ENCODE measurements at places on chromosomes 7 and 10.

GRCh38 chr10:97911217-97911616 lies 61.6 kb downstream of the GOLGA7B start:
- no peak for DNase-seq

GRCh38 chr7:148963583-148964482 lies 64.5 kb downstream of the PDIA4 start:
- no peak for DNase-seq

GRCh38 chr10:108556186-108556585 lies 1367.1 kb downstream of the XPNPEP1 start:
- DNase-seq: no peak

DNA sequence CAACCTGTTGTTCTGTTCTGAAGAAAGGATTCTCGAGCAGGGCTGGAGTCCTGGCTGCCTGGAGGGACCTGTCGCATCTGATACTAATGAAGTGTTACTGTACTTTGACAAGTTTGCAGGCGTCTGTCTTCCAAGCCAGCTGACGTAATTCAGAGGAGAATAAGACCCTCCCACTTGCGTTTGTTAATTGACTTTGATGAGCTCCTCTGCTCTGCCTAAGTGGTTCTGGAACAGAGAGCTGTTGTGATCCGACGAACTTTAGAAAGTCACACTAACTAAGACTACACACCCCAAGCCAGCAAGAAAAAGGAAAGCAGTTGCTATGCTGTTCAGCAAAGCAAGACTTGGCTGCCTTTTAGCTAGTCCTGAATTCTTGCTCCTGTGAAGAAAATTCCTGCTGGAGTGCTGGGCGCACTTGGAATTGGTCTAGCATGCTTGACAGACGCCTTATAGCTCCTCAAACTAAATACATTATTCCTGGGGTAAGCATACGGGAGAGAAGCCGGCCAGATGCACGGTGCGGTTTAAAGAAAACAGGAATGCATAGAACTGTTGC lies 200.3 kb downstream of the CACNB2 start:
- no peak for DNase-seq

- DNase-seq: no peak
Observed at GRCh38 chr7:98998821-98999725, 120.7 kb downstream of the TRRAP start.

DNA sequence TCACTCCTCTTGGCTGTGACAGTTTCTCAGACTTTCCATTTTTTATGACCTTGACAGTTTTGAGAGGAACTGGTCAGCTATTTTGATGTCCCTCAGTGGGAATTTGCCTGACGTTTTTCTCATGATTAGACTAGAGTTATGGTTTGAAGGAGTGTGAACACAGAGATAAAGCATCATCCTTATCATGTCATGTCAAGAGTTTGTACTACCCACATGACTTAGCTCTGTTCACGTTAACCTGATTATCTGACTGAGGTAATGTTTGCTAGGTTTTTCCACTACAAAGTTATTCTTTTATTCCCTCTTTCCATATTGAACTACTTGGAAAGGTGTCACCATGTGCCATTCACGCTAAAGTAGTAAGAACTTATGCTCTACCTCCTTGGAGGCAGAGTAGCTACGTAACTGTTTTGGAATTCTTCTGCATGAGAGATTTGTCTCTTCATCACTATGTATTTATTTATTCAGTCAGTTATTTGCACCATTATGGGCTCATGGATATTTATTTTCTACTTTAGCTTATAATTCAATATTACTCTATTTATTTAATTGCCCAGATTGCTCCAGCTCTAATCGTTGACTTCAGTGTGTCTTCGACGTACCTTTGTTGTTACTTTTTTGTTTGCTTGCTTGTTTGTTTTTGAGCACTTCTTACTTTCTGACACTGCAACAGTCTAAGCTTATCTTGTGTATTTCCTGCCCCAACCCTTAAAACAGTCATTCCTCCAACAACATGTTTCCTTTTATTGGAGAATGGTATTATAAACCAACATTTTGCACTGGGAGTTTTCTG lies 50.4 kb downstream of the CPED1 start:
- DNase-seq: no peak

DNA sequence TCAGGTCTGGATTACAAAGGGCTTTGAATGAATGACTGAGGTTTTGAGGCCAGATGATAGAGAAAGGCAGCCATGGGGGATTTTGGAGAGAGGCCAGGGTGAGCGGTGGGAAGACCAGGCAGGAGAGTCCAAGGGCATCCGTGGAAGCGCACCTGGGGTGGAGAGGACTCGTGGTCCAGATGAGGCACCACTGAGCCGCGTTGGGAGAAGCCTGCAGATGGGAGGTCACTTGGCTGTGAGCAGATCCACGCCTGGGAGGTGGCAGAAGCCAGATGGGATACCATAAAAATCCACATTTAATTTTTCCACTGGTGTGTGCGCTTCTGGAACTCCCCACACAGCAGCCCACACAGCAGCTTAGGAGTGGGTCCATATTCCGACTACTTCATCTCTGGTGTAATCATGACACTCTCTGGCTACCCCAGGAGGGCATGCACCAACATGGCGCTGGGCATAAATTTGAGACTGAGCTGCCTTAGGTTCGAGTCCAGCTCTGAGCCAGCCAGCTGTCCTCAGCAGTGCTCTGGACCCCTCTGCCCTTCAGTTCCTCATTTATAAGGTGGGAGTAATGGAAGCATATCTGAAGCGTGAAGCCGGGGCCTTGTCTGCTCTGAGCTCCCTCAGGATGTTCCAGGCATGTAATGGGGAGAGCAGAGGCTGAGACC lies 90.2 kb upstream of the FAM20C start:
- DNase-seq: no peak

- DNase-seq: peak; percentile 6
Observed at GRCh38 chr7:123871998-123872867, 27.3 kb downstream of the HYAL4 start.

- no peak for DNase-seq
Observed at GRCh38 chr10:80894797-80895467, 357.2 kb downstream of the SH2D4B start.

DNA sequence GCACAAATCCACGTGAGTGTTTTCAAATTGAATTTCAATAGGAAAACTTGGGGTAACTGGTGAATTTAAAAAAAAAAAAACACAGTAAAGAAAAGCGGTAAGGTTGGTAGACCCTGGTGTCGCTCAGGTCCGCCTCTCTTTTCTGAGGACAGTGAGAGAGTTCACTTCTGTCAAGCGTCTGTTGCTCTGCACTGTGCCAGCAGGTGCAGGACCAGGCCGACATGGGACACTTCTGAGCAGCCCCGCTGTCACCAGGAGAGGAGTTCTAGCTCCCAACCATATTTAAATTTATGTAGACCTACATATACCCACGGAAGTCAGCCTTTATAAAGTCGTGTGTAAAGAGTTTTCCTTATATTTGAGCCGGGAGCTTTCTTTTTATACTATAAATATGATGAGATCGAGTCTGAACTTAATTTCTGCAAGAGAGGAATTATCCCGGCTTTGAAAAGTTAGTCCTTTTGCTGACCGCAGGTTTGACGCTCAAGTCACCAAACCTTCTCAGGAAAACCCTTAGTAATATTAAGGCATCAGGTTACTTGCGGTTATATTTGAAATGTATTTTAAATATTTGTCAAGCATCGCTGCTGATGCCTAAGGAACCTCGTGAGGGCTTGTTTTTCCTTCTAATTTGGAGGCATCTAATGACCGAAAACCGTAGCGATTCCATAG lies 531 bp downstream of the IKZF1 start:
- no peak for DNase-seq

GRCh38 chr10:27252267-27253000 lies 11.8 kb upstream of the ACBD5 start:
- DNase-seq: peak; percentile 81

- DNase-seq: no peak
Observed at GRCh38 chr10:115209133-115209532, 116.0 kb downstream of the ATRNL1 start.

- no peak for DNase-seq
Observed at GRCh38 chr7:43791665-43792064, 33.2 kb downstream of the BLVRA start.

DNA sequence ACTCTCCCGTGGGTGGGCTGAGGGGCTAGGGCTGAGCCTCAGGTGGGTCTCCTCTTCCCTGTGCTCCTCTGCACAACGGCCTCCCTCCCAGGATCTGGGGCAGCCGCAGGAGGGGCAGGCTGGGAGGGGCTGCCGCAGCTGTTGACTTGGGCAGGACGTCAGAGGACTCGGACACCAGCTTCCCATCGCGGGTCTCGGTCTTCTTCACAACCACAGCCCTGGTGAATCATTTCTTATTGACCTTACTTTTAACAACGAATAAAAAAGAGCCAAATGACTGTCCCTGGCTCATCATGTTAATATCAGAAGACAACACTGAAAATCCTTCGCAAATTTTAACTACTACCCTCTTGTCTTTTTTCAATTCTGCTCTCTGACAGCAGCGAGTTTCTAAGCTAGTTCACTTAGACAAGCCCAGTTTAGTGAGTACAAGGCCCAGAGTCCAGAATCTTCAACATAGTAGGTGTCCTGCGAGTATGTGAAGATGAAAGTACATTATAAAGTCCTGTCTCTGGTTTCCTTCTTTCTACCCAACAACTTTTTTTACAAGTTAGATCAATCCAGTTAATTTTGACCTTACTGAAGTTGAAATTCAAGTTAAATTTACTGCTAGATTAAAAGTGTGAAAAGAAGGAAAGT lies 32.4 kb downstream of the CTNNA3 start:
- DNase-seq: no peak

DNA sequence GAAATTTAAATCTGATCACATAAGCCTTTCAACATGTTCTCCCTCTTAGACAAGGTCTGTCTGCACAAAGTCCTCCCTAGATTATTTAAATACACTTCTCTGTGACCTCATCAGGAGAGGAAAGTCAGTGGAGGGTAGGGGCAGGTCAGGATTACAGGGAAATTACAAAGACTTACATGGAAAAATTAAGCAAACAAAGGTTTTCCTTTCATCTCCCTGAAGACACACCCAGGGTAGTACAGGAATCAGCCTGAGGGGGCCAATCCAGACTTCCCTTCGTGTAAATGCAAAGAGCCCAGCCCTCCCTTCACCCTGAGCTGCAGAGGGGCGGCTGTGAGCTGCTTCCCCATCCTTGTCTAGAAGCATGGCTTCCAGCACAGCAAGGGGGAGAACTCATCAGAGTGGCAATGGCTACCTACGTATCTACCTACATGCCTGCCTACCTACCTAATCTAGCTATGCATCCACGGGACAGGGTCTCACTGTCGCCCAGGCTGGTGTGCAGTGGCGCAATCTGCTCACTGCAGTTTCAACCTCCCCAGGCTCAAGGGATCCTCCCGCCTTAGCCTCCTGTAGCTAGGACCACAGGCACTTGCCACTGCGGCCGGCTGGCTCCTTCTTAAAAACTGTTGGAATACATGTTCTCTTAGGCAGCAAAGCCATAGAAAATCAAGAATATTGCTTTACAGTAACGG lies 33.2 kb downstream of the PITRM1 start:
- DNase-seq: no peak

DNA sequence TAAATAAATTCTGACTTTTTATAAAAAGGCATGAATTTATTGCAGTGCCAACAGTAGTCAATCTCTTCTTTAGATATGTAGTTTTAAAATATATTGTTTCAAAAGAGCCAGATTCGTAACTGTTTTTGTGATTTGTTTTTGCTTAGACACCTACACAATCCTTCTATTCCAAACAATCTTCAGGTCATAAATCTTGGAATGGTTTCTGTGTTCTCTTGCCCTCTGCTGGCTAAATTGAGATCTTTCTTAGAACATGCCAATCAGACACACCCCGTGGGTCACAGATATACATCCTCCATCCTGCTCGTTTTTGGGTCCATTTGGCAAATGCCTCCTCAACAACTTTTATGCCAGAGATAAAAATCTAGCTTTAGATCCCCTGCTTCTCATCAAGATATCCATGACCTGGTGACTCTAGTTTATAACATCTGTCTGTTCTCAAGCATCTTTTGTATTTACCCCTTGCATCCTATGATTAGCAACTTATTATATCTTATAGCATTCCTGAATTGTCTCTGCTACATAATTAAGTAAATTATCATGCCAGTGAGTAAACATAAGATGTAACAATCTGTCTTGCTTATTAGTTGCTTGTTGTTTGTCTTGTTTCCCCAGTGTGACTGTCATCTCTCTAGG lies 35.3 kb upstream of the IFRD1 start:
- no peak for DNase-seq

DNA sequence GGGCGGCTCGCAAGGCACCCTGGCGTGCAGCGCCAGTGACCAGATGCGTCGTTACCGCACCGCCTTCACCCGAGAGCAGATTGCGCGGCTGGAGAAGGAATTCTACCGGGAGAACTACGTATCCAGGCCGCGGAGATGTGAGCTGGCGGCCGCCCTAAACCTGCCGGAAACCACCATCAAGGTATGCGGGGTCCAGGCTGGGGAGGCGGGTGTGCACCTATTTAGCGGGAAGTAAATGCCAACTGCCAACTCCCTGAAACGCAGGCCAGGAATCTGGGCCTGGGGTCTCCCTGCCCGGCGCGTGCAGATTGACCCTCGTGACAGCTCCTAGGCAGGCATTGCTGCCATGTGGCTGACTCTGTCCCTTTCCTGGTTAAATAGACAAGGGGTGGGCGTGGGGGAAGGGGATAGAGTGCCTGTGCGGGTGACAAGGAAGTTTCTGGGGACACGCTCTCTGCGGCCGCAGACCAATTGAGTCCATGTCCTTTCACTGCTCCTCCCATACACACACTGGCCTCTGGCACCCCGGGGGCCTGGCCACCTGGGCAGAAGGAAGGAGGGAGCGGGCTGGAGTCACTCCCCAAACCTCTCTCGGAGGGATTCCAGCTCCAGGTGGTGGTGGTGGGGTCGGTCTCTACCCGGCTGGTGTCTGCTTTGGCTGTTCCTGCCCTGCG lies 2.7 kb downstream of the EVX1 start:
- no peak for DNase-seq

- DNase-seq: no peak
Observed at GRCh38 chr10:3104251-3104918, 37.0 kb downstream of the PFKP start.

DNA sequence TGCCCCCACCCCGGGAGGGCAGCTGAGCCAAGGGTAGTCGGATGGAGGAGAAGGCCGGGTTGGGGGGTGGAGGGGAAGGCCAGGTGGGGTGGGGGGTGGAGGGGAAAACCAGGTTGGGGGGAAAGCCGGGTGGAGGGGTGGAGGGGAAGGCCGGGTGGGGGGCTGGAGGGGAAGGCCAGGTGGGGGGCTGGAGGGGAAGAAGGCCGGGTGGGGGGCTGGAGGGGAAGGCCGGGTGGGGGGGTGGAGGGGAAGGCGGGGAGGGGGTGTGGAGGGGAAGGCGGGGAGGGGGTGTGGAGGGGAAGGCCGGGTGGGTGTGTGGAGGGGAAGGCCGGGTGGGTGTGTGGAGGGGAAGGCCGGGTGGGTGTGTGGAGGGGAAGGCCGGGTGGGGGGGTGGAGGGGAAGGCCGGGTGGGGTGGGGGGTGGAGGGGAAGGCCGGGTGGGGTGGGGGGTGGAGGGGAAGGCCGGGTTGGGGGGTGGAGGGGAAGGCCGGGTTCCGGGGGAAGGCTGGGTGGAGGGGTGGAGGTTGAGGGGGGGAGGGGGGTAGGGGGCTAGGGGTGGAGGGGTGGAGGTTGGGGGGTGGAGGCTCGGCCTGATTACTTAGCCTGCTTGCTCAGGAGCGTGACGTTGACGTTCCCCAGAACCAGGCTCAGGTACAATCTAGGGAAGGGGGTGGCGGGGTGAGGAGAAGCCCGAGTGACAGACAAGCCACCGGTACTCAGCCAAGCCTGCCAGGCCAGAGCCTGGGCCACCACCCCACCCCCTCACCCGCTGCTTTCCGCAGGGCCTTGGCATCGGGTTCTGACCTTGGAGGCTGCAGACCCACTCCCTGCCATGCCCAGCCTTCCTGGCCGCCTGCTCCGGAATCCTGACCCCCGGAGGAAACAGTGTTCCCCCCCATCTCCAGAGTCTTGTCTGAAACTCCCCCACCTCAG lies 5.6 kb downstream of the TMEM120A start:
- DNase-seq: no peak

GRCh38 chr10:110492069-110492822 lies 5.5 kb upstream of the DUSP5 start:
- no peak for DNase-seq

Data from stimulated activated CD4-positive, alpha-beta T cell treated with anti-CD3 and anti-CD28 coated beads, Interleukin-1b, Interleukin-23, amount 100 ng/mL, for 24 hours (primary cell).